ENCODE measurements at places on chromosomes 3 and 15. TPM values are rescaled to one million over a fixed set of nuclear protein-coding genes. Genes with fewer than 3 reads are reported as not detected.

DNA sequence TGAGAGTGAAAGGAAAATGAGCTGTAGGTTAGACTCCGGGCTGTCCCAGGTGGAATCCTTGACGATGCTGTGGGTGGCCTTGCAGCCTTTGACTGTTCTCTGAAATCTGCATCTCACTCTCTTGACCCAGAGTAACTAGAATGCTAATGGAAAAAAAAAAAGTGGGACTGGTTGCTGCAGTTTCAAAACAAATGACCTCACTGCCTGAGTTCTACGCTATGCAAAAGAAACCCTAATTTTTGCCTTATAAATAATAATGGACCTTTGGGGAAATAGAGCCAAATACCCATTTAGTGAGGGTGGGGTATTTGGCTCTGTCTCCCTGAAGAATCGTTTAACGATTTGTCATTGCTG, 309.7 kb upstream of the C2CD4B start:
- DNase-seq = no peak
- no peaks in the 10 kb centered on the region for H3K36me3 ChIP-seq
- no peak overlapping the region for H3K27ac ChIP-seq
- no peaks in the 10 kb centered on the region for H3K27me3 ChIP-seq
- no peak overlapping the region for H3K4me3 ChIP-seq

DNA sequence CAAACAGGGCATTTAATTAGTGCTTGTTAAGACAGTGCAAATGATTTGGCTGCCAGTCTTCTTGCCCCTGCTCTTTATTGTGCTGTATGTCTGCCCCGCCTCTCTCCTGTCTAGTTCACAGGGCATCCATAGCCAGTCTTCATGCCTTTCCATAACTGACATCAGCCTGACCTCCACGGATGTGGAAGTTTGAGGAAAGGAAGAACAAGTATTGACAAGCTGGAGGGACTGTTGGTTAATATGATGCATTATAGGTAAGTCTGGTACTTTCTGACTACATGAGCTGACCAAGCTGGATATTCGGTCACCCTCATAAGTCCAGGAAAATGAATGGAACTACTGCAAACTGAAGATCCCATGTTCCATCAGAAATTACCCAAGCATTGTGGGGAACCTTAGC, 325.9 kb downstream of the TIGIT start:
- peaks cover 4% of the 10 kb centered on the region for H3K4me1 ChIP-seq
- H3K27me3 ChIP-seq = no peaks in the 10 kb centered on the region
- DNase-seq = no peak
- H3K4me3 ChIP-seq = no peak overlapping the region
- H3K27ac ChIP-seq = no peak overlapping the region

DNA sequence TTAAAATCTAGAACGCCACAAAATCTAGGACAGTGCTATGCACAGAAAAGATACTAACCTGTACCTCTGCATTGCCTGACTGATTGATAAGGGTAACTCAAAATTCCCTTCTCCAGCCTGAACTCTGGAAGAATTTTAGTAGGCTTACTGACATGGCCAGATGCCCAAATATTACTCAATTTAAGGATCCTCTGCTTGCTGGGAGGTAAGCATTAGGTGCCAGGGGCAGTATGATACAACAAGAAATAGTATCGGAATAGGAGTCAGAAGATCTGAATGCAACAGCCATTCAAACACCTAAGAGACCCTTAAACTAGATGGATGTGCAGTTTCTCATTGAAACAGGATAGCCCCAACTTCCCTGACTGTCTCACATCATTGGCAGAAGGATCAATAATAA, 45.4 kb downstream of the CERS3 start:
- H3K4me3 ChIP-seq = no peak overlapping the region
- no peaks in the 10 kb centered on the region for H3K4me1 ChIP-seq
- no peak overlapping the region for H3K27ac ChIP-seq
- H3K36me3 ChIP-seq = no peaks in the 10 kb centered on the region
- H3K27me3 ChIP-seq = no peaks in the 10 kb centered on the region

Gene CHST14
- total RNA-seq = 23.8 TPM

Gene A4GNT
- total RNA-seq = not detected
